ENCODE measurements at places on chromosomes 5 and 9. TPM values are rescaled to one million over a fixed set of nuclear protein-coding genes. Genes with fewer than 3 reads are reported as not detected.

GRCh38 chr5:36558641-36559040 lies 47.8 kb upstream of the SLC1A3 start:
- no peak for DNase-seq

DNA sequence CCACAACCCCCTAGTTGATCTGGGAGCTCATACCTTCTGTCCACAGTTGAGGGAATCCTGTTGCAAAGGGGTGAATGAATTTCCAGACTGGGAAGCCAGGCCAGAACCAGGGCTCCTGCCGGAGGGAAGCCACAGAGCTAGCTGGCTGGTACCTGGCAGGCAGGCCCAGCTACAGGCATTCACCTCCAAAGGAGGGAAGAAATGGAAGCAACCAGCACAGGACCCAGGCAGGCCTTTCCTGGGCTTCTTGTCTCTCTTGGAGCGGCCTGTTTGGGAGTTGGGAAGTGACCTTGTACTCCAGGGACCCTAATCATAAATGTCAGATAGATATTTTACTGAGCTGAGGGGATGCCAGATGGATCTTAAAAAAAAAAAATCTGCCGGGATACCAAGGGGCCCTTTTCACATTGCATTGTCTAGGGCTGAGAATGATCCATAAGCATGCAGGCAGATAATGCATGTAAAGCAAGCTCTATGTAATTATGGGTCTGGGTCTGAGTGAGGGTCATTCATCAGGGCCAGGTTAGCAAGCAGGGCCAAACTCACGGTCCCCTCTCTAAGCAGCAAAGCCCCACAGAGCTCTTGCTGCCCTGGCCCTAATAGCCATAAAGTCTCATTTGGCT lies 8.4 kb downstream of the NR2F1 start:
- DNase-seq, result no peak

OGN gene
- 82.7 TPM for polyA plus RNA-seq

DBH gene
- polyA plus RNA-seq, result 0.80 TPM

DNA sequence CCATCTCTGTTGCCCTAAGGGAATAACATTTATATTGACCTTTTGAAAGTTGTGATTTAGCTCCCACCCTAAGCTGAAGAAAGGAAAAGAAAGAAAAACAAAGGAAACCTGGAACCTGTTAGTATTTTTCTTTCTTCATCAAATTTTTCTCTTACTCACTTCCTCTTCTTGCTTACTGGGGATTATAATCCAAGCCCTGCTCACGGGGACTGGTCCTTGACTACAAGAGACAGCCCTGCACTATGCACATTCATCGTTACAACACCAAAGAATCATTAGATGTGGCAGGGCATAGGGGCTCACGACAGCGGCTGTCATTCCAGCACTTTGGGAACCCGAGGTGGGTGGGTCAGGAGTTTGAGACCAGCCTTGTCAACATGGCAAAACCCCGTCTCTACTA lies 37.8 kb upstream of the LPAR1 start:
- DNase-seq, result no peak
